ENCODE measurements at places on chromosomes 12 and 14.

GRCh38 chr14:86527312-86527711, 997.4 kb downstream of the FLRT2 start:
- DNase-seq, result no peak

- no peak for DNase-seq
Measured at GRCh38 chr14:28870033-28870564, 103.5 kb downstream of the FOXG1 start.

DNA sequence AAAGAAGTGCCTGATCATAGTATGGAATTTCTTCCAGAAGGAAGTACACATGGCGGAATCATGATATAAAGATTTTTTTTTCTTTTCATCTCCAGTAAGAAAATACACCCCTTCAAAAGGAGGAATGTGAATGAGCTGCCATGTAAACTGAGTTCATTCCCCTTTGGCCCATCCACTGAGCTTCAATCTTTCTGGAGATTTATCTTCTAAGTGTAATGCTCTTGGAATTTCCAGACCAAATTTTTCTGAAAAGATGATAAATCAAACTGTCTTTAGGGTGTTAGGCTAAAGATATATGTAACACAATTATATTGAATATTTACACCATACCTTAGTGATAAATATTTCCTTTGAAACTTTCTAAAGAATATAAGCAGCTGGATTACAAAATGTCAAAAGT, 5.2 kb downstream of the DCN start:
- no peak for DNase-seq

GRCh38 chr14:96130391-96130790, 74.2 kb upstream of the BDKRB2 start:
- no peak for DNase-seq

DNA sequence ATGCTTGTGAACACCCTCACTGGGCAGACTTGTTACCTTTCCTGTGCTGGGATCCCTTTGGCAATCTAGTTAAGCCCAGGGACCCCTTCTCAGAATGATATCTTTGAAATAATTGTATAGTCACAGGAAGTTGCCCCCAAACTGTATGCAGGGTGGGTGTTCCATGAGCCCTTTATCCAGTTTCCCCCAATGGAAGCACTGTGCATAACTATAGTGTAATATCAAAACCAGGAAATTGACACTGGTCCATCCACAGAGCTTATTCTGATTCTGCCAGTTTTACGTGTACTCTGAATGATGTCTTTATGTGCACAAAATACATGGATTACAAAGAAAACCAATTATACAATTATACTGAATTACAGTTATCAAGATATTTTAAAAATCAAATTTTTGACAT, 24.2 kb downstream of the NGB start:
- DNase-seq, result no peak

GRCh38 chr12:30732954-30733637, 21.7 kb downstream of the CAPRIN2 start:
- DNase-seq, result no peak

GRCh38 chr12:83150465-83151189, 463.9 kb downstream of the TMTC2 start:
- no peak for DNase-seq

- no peak for DNase-seq
Measured at GRCh38 chr14:24379907-24380730, 12.1 kb downstream of the NFATC4 start.

GRCh38 chr14:71680736-71681387, 251.4 kb upstream of the RGS6 start:
- DNase-seq, result no peak

DNA sequence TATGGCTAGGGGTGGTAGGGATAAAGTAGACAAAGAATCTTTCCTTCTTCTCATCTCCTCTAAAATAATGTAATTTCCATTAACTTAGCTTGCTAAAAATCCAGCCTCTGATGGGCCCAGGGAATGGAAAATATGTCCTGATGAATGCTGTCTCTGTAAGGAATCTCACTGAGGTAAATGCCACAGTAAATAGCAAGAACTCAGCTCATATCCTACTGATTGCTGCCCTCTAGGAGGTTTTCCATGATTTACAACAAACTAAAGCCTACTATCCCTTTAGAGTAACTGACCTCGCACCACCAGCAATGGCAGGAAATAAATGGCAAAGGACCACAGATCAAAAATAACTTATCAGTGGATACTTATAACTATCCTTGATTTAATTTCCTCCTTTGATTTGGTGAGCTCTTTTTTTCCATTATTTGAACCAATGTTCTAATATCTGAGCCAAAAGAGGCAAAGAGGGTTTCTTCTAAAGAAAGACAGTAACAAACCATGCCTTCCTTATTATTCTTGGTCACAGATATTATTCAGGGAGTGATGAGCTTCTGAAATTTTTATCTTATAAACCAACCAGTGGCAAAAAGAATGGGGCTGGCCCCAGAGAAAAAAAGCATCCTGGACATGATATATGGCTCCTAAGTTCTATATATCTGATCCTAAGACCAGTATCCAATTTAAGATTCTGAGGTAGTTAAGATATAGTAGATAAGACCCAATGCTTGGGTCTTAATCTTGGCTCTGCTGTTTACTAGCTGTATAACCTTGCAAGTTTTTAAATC, 43.8 kb downstream of the SENP1 start:
- no peak for DNase-seq

DNA sequence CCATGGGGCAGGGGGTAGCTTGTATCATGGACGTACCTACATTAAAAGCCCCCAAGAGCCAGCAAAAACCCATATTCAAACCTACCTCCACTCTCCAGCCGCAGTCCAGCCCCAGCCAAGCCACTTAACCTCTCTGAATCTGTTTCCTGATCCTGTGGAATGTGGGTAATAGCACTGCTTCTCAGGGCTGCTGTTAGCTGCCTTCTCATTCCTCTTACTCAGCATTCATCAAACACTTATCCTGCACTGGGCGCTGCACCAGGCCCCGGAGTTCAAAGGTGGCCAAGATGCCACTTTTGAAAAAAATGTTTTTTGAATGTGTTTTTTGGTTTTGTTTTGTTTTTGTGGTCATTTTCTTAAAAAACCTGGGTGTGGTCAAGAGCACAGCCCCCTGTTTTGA, 237.4 kb downstream of the CHST11 start:
- DNase-seq, result no peak

DNA sequence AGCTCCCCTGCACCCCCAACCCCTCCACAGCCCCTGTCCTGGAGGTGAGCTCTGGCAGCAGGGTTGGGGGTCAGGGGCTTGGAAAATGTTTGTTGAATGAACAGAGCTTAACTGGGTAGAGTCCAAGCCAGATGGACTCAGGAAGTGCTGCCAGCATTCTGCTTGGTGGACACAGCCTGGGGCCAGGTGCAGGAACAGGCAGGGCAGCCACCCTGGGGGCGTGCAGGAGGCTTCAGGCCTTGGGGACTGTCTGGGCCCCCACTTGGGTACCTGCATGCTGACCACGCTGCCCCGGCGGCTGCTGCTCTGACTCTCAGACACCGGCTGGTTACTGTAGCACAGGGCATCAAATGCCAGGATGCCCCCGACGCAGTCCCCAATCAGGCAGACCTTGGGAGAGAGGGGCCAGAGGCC, 15.7 kb downstream of the ARL6IP4 start:
- no peak for DNase-seq

DNA sequence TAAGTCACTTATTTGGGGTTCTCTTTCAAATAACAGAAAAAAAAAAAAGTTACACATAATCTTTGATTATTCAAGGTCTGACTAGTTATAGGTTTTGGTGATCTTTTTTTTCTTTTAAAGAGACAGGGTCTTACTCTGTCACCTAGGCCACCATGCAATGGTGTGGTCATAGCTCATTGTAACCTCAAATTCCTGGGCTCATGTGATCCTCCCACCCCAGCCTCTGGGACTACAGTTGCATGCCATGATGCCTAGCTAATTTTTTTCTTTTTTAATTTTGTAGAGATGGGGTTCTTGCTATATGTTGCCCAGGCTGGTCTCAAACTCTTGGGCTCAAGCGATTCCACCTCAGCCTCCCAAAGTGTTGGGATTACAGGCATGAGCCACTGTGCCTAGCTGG, 56.5 kb upstream of the CFL2 start:
- DNase-seq, result no peak

DNA sequence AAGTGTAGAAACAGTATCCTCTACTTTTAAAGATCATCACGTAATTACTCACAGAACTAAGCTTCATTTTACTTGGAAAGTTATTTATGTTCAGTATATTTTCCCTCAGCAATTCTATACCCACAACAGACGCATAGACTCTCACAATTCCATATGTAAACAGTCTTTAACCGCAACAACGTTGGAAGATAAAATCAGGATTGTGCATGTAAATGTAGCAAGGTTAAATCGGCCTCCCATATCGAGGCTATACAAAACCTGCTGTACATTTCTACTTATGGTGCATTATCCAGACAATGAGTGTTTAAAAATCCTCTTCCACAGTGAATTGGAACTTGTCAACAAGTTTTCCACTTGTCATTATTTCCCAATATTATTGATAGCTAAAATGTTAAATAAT, 581.1 kb downstream of the SLC16A7 start:
- DNase-seq, result no peak

DNA sequence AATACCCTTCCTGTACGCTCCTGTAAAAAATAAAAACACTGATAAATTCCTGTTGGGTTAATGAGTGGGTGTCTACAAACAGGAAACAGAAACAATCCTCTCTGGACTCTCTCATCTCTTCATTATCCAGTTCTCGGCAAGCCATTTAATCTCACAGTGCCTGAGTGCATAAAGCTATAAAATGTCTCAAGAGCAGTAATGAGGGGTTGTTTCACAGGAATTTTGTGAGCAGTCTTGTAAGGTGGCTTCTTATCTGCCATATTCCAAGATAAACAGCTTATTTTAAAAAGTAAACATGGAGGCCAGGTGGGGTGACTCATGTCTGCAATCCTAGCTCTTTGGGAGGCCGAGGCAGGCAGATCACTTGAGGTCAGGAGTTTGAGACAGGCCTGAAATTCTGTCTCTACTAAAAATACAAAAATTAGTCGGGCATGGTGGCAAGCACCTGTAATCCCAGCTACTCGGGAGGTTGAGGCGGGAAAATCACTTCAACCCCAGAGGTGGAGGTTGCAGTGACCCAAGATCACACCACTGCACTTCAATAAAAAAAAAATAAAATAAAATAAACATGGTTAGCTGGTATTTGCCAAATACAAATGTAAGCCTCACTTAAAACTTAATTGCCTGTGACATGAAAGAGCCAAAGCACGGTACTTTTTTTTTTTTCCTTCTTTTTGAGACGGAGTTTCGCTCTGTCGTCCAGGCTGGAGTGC, 54.0 kb downstream of the CLIP1 start:
- no peak for DNase-seq

- DNase-seq, result no peak
Measured at GRCh38 chr12:52005903-52006703, 643 bp upstream of the TAMALIN start.

- no peak for DNase-seq
Measured at GRCh38 chr12:99455350-99456035, 192.1 kb upstream of the GARIN6 start.

- no peak for DNase-seq
Measured at GRCh38 chr12:132329036-132329719, at the start of gene GALNT9. Gene GALNT9, minus strand, starts transcription at chr12:132329589. Its CDS starts 386 bp downstream, at chr12:132329203.

DNA sequence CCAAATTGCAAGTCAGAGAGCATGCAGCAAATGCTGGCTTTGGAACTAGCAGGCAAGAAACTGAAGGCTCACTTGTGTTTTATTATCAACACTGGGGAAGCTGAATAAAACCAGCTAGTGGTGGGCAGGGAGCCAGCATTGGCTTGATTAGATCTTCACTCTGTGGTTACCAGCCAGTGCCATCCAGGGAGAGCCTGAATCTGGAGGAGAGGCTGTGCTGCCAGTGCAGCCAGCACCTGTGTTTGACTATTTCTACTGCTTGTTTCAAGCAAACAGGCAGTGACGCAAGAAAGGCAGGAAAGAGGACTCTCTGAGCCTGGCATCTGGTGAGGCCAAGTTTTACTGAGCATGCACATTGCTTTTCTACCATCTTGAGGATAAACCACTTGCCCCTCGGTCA, 247.0 kb downstream of the PHLDA1 start:
- DNase-seq, result no peak

DNA sequence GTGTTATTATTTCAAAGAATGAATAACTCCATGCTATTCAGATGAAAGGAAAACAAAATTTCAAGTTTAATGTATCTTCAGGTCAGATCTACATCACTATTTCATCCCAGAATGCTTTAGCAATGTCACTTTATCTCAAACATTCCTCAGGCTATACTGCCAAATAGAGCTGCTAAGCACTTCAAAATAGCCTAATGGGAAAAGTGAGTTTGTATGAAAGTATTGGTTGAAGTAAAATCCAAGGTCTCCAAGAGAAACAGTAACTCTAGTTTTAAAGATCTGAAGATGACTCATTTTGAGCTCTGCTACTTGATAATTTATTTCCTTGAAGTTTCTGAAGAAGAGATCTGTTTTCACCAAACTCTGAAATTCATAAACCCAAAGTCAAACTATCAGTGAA, 466.2 kb upstream of the FOXG1 start:
- no peak for DNase-seq

- no peak for DNase-seq
Measured at GRCh38 chr14:75514673-75515628, 7.3 kb upstream of the BATF start.

DNA sequence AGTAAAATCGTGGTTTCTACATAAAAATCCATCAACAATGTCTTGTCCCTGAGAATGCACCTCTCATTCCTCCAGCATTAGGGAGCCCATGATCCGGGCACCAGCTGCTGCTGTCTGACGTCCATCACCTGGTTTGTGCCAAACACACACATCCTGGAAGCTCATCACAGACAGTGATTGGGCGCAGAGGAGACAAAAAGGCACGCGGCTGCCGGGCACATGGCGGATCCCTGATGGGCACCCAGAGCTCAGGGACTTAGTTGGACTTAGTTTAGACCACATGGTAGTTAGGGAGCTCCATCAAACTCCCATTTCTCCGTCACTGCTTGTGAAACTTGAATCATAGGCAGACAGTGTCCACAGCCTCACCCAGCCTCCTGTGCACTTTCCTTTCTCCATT, 1059.3 kb downstream of the TMEM121 start:
- no peak for DNase-seq

DNA sequence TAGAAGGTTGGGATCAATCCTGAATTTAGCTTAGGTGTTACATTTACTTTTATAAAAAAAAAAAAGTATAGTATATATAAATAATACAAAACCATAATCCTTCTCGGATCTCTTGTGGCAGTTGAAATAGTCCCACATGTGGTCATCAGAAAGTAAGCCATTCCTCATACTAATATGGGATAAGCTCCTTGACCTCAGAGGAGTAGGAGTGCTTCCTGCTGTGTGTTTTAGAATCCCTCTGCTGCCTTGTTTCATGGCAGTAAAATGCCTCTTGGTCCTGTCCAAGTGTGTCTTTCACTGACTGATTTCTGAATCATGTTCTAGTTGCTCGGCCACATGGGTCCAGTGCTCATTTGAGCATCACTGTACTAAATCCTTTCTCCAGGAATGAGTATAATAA, 117.0 kb downstream of the NTN4 start:
- no peak for DNase-seq

GRCh38 chr12:83470749-83471148, 784.0 kb downstream of the TMTC2 start:
- no peak for DNase-seq

DNA sequence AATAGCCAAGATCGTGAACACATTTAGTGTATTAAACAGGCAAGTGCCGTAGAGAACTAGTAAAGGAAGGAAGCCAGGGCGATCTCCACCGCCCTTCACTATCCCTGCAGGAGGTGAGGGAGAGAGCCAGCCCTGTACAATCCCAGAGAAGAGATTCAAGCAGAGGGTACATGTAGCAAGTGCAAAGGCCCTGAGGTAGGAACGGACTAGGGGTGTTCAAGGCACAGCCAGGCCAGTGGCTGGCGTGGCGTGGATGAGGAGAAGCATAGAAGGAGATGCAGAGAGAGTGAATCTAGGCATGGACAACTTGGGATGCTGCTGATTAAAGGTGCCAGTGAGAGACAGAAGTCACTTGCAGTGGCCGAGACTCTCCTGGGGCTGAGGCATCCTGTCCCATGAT, 39.1 kb upstream of the ESRRB start:
- no peak for DNase-seq
